Muscle of leg (tissue), 16 donors: ENCODE measurements at places on chromosomes 12 and 14.

DNA sequence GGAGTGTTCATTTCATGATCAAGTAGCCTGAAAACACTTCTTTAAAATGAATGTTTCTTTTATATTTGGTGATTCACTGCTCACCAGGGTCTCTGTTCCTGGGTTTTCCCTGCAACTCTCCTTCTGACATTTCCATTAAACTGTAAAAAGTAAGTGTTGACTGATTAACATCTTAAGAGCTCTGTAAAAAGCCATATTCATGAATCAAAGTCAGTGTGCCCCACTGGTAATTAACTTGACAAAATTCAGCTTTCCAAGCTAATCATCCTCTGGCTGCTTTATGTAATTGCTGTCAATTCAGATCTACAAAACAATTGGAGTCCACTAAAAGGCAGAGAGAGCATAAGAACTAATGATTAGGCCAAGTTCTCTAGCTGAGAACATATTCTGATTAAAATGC lies 41.6 kb downstream of the CNTN1 start:
- H3K27me3 ChIP-seq, result no peaks in the 10 kb centered on the region
- DNase-seq, result no peak
- H3K27ac ChIP-seq, result no peak overlapping the region

GRCh38 chr12:17110316-17110715 lies 504.4 kb upstream of the LMO3 start:
- H3K4me1 ChIP-seq, result no peaks in the 10 kb centered on the region
- no peak overlapping the region for H3K27ac ChIP-seq
- H3K27me3 ChIP-seq, result no peaks in the 10 kb centered on the region
- no peak overlapping the region for H3K4me3 ChIP-seq

DNA sequence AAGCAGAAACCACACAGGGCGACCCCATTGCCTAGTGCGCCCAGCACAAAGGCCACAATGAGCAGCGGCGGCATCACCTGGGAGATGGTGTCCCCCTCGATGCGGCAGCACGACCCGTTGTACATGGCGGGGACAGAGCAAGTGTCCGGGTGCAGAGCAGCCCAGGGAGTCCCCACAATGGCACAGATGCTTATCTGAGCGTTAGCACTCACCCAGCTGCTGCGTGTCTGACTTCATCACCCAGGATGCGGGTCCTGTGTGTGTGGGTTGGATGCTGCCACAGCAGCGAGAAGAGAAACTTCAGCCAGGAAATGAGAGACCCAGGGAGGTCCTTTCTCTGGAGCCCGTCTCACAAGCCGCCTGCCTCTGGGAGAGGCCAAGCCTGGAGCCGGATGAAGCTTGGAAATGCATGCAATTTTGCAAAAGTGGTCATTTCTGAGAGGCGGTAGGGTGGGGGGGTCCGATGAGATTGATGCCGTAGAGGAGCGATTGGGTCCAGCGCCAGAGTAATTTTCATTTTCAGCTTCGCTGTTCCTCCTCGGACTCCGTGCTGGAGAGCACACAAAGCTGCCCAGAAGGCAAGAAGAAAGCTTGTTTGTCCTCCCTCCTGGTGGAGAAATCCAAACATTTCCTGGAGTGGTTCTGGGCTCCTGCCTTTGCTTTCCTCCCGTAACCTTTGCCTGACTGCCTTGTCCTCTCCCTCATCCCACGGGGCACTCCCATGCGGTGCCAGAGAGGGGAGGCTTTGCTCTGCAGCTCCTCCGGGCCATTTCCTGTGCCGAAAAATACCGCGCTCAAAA lies at the start of gene HCAR1:
Gene HCAR1, minus strand, starts transcription at position 630 of the 800 bp plus-strand sequence. Its CDS starts 505 bp downstream, at position 125.
- H3K27me3 ChIP-seq, result peaks cover 3% of the 10 kb centered on the region
- H3K36me3 ChIP-seq, result no peaks in the 10 kb centered on the region
- H3K4me3 ChIP-seq, result peak within 1 kb of the TSS; percentile 13
- H3K27ac ChIP-seq, result no peak within 1 kb of the TSS

GRCh38 chr14:61570549-61571290 lies 124.6 kb upstream of the HIF1A start:
- H3K4me1 ChIP-seq, result peaks cover 51% of the 10 kb centered on the region
- H3K36me3 ChIP-seq, result no peaks in the 10 kb centered on the region
- DNase-seq, result no peak
- peaks cover 10% of the 10 kb centered on the region for H3K27me3 ChIP-seq
- H3K27ac ChIP-seq, result peak overlapping the region; percentile 3
